Esophagus mucosa (tissue), 1 donor: ENCODE measurements at places on chromosomes 6 and 20. TPM values are rescaled to one million over a fixed set of nuclear protein-coding genes. Genes with fewer than 3 reads are reported as not detected.

GRCh38 chr20:63194007-63194796, 21.7 kb downstream of the YTHDF1 start:
- ATAC-seq = no peak

- no peak for ATAC-seq
Measured at GRCh38 chr6:31345026-31345730, 11.8 kb downstream of the HLA-B start.

- ATAC-seq = no peak
Measured at GRCh38 chr6:102298051-102298450, 904.5 kb downstream of the GRIK2 start.

Gene PPP1R3D
- total RNA-seq = 8.6 TPM

Gene RIPOR2
- total RNA-seq = 2.1 TPM
